Cerebellar nuclear complex (tissue), 1 donor: ENCODE measurements at places on chromosomes 11 and 22.

- no peak for DNase-seq
Observed at GRCh38 chr11:94154095-94154856, 25.6 kb downstream of the PANX1 start.

- no peak for DNase-seq
Observed at GRCh38 chr11:94781837-94782236, 13.7 kb downstream of the AMOTL1 start.

DNA sequence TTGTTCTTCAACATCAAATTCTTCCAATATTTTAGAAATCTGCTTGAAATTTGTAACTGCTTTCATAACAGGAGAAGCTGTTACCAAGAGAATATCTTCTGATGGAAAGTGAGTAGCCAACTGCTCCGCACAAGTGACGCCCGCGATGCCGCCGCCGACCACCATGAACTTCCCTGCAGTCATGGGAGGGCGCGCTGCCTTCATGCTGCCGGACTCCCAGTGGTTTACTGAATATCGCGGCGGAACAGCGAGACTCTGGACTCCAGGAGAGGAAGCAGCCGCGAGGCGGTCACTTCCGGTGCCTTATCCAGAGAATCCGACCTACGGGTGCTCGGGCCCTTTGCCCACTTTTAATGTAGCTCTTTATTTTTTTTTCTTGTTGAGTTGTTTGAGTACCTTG is 190.6 kb downstream of the GUCY1A2 start:
- DNase-seq = no peak

- no peak for DNase-seq
Observed at GRCh38 chr11:30540781-30541180, 45.4 kb downstream of the MPPED2 start.

GRCh38 chr22:20430101-20430719 is 7.4 kb downstream of the SCARF2 start:
- no peak for DNase-seq

- no peak for DNase-seq
Observed at GRCh38 chr11:18171377-18172000, 1.1 kb upstream of the MRGPRX4 start.

DNA sequence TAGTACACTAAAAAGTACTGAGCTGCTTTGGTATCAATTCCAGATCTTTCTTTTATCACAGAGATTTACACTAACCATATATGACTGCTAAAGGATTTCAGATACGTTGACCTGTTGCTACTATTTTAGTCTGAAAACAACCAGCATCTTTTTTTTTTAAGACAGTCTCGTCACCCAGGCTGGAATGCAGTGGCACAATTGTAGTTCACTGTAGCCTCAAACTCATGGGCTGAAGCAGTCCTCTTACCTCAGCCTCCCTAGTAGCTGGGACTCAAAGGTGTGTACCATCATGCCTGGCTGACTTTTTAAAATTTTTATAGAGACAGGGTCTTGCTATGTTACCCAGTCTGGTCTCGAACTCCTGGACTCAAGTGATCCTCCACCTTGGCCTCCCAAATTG is 24.2 kb upstream of the L3MBTL2 start:
- no peak for DNase-seq
